Stimulated activated CD4-positive, alpha-beta T cell treated with anti-CD3 and anti-CD28 coated beads, Interleukin-1b, Interleukin-23, amount 100 ng/mL, for 4 hours (primary cell): ENCODE measurements at places on chromosomes 2 and 18.

DNA sequence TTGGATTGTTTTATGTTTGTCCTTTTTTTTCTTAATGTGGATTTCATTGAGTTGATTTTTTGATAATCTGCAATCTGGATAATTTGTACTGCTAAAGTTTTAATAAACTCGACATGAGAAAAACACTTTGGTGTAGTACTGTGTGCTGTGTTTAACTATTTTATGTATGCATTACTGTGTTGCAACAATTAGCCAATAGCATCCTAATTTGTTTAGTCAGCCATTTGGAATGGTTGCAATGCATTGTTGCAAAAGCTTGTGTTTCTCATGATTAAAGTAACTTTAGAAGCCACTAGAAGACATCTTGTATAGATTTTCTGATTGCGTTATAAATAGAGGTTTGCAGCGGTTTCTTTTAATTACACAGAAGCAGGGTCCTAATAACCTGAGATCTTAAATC is 53.5 kb downstream of the PPIG start:
- no peak for DNase-seq

DNA sequence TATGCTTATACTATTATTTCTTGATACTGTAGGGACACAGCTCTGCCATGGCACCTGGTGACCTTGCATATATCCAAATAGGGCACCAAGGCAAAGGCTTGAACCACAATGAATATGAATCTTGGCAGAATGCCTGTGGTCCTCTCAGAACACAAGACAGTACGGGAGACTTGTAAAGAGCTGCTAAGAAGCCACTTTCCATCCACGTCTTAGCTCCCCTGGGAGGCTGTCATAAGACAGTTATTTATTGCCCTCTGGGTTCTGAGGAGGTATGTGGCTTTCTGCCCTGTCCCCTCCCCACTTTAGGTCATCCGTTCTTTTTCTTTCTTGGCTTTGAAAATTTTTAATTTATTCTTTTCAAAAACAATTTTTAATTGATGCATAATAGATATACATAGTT is 29.8 kb upstream of the MRPL33 start:
- DNase-seq = no peak

DNA sequence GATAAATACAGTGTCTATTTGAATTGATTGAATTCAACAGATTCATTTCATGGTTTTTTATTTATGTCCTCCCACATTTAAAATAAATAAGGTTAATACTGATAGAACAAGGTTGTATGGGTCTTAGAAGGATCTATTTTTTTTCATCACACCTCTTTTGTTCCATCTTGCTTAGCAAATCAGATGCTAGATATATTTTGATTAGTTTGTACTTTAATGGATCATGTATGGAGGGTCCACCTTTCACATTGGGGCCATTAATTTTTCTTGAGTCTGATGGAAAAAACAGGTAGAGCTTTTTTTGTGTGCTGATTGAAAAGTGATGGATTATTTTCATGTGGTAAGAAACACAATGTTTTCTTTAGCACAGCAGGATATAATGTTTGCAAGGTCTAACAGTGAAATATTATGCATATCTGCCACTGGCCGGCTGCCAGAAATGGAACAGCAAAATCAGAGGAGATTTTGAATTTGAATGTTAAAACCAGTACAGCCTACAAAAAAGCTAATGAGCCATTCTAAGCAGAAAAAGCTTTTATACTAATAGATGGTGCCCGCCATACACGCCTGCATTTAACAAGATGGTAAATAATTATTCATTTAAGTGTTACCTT is 188.1 kb upstream of the ETAA1 start:
- DNase-seq = no peak

DNA sequence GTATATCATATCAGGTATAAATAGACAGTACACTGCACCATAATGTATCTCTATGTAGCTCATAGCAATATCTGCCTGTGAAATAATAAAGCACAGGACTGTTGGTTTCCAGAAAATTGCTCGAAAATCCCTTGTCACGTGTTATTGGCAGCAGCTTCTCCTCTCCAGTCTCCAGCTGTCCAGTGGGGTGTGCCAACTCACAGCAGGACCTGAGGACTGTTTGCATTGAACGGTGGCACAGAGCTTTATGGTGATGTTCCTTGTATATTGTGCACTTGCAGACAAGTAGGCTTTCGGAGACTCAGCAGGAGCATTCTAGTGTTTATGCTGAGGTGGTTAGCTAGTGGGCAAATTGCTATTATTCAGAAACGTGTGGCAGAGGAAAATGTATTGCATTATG is 182.2 kb upstream of the ATP5MC3 start:
- DNase-seq = no peak

- DNase-seq = no peak
Observed at GRCh38 chr2:65204461-65205210, 23.0 kb upstream of the ACTR2 start.

- no peak for DNase-seq
Observed at GRCh38 chr2:160197587-160197986, 2.5 kb downstream of the ITGB6 start.

DNA sequence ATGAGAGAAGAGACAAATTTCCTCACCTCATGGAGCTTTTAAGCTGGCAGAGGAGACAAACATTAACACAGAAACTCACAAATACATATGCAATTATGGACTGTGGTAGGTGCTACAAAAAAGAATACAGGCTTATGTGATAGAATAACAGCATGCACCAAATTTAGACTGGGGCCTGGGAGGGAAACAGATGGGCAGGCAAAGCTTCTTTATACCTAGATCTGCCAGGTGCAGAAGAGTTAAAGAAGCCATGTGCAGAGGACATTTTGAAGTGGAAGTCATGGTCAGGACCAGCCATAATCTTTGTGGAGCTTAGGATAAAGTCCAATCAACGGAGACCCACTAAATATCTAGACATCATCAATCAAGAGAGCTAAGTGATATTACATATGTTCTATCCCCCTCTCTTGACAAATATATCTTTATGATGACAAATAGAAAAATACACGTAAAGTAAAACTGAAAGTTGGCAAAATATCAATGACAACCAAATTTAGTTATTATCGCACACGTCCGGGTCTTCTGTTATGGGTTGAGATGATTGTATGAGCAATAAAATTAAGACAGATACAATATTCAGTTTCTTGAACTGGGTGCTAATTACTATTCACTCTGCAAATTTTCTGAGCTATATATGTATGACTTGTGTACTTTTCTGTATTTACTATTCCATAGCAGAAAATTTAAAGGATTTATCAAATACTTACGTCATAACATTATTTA is 44.1 kb downstream of the CD28 start:
- DNase-seq = no peak

- no peak for DNase-seq
Observed at GRCh38 chr2:238939521-238940403, 91.9 kb downstream of the TWIST2 start.

- DNase-seq = no peak
Observed at GRCh38 chr2:3422161-3422779, 42.8 kb downstream of the TRAPPC12 start.

DNA sequence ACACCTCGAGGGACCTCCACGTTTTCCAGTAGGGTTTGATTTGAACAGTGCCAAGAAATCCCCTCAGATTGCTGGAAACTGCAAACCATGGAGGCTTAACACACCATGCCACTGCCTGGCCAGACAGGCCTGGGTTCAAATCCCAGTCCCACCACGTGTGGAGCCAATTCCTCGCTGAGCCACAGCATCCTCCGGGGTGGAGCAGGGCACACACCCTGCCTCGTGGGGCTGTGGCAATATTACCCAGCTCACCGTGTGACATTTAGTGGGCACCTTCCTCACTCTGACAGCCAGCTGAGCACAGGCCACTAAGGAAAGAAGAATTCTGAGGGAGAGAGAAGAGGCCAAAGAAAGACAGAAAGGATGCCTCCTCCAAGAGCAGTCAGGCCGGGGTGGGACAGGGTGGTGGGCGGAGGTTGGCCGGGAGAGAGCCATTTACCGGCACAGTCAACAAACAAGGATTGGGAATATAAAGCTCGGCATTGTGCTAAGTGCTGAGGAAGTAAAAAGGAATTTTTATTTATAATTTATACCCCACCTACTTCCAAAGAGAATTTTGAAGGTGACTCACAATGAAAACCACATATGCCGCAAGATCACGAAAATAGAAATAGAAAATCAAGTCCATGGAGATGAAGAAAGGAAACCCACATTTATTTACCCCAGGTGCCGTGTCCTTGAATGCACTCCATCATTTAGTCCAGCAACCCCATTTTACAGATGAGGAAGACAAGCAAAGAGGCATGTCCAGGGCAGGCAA is 111.5 kb downstream of the MCFD2 start:
- no peak for DNase-seq

DNA sequence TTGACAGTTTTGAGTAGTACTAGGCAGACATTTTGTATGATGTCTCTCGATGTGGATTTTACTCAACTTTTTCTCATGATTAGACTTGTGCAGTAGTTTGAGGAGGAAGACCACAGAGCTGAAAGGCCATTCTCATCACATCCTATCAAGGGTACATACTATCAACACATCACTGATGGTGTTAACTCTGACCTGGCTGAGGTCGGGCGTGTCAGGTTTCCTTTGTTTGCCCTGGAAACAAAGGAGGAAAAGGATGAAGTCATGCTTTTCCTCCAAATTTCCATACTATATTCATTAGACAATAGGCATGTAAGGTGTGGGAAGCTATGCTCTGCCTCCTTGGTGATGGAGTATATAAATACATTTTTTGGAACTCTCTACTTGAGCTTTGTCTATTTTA is 211.1 kb downstream of the DSEL start:
- no peak for DNase-seq

DNA sequence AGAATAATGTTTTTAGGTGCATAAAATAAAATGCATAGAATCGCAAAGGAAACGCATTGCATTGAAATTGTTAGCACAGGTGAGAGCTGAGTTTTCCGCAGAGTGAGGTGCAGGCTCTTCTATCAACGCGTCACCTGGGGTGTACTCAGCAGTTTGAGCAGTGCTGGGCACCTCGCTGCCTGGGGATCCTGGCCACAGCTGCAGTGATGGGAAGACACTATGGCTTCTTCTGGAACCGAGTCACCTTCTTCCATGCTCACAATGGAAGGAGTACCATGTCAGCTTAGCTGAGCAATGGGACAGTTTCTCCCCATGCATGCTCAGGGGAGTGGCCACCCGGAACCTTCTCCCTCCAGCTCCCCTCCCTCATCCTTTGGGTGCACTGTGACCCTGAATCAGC is 95.4 kb upstream of the OTOS start:
- DNase-seq = no peak

DNA sequence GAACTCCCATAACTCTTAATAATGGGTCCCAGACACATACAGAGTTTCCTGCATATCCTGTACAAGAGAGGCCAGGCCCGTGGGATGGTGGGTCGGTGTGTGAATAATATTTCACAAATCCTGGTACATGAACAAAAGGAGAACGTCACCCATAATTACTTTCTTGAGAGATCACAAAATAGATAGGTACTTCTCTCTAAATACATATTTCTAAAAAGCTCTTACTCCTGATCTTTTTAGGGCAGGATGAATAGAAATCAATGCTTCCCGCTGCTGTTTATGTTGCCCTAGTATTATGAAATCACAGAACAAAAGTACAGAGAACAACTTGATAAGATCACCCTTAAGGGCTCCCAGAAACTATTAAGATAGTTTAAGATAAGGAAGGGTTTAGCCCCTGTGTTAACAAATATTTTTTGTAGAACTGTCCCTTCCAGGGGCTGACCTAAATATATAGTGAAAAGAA is 5.4 kb downstream of the IRS1 start:
- no peak for DNase-seq

- no peak for DNase-seq
Observed at GRCh38 chr2:233402346-233402745, 48.1 kb downstream of the DGKD start.

DNA sequence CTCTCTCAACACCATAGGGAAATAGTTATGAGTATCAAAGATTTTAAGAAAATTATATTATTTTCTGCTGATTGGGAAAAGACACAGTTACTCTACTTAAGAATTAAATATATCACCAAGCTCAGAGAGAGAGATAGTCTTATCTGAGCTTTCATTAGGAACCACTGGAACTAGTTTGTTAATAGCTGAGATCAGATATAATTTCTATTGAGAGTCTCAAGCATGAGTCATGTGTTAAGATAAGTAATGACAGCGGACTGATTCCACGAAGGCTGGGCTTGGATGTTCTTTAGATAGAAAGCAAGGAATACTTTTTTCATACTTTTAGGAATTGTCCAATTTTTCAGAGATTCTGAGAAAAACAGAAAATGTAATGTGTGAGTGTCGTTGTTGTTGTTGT is 44.4 kb upstream of the RBM44 start:
- no peak for DNase-seq

DNA sequence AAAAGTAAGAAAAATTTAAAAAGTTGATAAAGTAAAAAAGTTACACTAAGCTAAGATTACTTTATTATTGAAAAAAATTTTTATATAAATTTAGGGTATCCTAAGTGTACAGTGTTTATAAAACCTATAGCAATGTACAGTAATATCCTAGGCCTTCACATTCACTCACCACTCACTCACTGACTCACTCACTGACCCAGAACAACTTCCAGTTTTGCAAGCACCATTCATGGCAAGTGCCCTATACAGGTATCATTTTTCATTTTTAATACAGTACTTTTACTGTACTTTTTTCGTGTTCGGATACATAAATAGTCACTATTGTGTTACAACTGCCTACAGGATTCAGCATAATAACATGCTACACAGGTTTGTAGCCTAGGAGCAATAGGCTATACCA is 8.9 kb upstream of the THUMPD2 start:
- DNase-seq = no peak

DNA sequence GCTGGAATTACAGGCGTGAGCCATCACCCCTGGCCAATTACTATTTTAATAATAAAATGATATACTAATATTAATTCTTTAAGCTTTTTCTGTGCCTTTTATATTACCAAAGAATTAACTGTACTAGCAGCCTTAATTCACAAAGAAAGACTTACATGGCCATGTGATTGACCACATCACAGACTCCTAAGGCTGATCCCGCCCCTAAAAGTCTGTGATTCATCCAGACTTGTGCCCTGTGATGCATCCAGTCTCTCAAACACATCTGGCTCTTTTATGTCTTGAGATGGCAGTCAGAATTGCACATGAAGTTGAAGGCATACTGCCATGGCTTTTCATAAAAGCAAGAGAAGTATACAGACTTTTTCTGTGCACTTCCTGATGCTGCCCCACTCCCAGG is 91.7 kb downstream of the DTNA start:
- no peak for DNase-seq

DNA sequence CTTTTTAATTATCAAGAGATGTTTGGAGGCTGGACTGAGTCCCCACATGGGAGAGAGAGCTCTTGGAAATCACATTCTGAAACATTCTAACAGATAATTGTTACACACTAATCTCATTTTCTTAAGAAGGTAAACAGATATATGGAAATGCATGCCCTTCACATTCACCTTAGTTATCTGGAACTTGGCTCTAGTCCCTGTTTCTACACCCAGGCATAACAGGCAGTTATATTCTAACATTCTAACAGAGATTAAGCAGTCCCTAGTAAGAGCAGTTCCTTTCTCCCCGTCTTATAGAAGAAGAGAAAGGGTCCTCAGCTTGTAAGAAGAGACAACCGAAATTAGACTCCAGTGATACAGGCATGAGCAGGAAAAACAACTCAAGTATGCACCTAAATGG is 385.4 kb downstream of the SOX11 start:
- no peak for DNase-seq
